Cardiac fibroblast (primary cell): ENCODE measurements at places on chromosomes 3 and 15.

DNA sequence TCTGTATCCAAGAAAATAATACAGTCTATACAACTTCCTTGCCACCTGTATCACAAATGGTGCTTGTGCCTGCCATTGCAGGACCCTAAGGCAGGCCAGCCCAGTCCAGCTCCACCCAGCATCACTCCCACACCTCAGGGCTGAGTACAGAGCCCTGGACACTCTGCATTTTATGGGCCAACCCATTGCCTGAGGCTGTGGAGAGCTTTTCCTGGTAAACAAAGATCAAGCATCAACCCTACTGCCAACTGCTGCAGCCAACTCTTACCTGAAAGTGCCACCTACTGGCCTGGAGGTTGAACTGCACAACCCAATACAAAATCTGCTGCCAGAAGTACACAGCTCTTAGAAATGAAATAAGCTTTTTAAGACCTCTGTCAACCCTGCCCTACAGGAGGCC is 1082.2 kb downstream of the NAALADL2 start:
- peak; percentile 10 for DNase-seq

DNA sequence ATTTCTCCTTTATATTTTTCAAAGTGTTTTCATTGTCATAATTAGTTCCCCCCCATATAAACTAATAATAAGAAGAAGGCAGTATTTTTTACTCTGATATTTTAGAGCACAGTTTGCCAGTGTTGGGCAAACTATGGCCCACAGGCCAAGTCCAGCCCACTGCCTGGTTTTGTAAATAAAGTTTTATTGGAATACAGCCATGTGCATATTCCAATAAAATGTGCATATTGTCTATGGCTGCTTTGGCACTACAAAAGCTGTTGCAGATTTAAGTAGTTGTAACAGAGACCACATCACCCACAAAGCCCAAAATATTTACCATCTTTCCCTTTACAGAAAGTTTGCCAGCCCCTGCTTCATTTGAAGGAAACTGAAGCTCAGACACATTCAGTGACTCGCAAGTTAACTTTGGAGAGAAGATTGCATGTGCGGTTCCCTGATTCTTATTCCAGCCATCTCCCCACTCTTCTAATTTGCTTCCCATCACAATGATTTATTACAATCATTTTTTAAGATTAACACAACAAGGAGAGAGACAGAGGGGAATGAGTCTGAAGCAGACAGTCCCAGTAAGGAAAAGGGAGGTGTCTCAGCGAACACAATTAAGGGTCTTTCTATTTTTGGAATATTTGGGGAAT is 48.9 kb downstream of the RFTN1 start:
- DNase-seq: no peak

- no peak for DNase-seq
These were observed 43.7 kb upstream of the PRICKLE2 start for GRCh38 chr3:64268926-64269325.

GRCh38 chr15:52115598-52116427 is 3.2 kb upstream of the BCL2L10 start:
- DNase-seq: no peak
